NCI-H1436 (cell line): ENCODE measurements at places on chromosomes 16 and 17.

GRCh38 chr16:1743376-1744337 is 27.7 kb downstream of the NME3 start:
- DNase-seq = no peak

- DNase-seq = no peak
Measured at GRCh38 chr17:76696763-76697701, 13.7 kb downstream of the MXRA7 start.

- no peak for DNase-seq
Measured at GRCh38 chr17:8001976-8002720, at the start of gene GUCY2D. GUCY2D (plus strand) TSS chr17:8002615; CDS start chr17:8003048, 433 bp downstream.

DNA sequence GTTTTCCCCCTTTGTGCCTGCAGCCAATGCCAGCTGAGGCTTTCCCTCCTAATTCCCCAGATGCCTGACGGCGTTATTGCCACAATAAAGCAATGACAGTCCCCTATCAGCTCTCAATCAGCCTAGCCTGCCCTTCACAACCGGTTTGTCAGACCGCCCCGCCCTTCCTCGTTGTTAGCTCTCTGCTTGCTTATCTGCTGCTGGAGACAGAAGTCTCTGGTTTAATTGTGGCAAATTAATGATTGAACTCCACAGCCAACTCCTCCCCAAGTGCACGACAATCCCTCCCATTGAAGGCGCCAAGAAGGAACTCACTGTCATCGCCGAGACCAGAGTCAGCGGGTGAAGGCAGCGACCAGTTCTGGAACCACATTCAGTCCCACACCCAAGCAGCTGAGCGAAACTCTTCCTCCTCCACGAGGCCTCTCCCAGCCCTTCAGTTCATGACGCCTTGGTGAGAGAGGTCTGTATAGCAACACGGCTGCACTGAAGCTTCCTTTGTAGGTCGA is 474.4 kb downstream of the SLC39A11 start:
- DNase-seq = peak; percentile 53

- no peak for DNase-seq
Measured at GRCh38 chr17:60901242-60901641, 223.6 kb downstream of the BCAS3 start.

DNA sequence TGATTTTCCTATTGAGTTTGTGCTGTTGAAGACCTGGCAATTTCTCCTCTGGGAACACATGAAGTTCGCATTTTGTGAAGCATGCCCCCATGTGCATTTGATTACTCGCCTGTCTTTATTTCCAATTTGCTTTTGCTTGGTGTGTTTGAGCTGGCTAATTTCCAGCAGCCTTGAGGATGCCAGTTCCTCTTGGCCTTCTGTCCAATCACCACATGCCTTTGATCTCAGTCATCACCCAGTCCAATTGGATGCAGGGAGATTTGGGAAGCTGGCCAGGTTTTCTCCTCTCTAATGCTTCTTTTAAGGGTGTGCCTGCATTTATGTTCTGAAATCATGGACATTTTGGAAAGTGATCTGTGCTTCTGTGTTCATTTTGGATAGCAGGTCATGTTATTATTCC is 3.8 kb upstream of the TMEM100 start:
- no peak for DNase-seq

GRCh38 chr16:46709469-46710005 is 20.1 kb downstream of the ORC6 start:
- DNase-seq = no peak

GRCh38 chr16:26742040-26742439 is 324.7 kb upstream of the C16orf82 start:
- DNase-seq = no peak

- DNase-seq = no peak
Measured at GRCh38 chr16:1538804-1539520, 5.5 kb downstream of the TMEM204 start.

GRCh38 chr16:70788668-70789594 is 12.0 kb downstream of the VAC14 start:
- no peak for DNase-seq

DNA sequence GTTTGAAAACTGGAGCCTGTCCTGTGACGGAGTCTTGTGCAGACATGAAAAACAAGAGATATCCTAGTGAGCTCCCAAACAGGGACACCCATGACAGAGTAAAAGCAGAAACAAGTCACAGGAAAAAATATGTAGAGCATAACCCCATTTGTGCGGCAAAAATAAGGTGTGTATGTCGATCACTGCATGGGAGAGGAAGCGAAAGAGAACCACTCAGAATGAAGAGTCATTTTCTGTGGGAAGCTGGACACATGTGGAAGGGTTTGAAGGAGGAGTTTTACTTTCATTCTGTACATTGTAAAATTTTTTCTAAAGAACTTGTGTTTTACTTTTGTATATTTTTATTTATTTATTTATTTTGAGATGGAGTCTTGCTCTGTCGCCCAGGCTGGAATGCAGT is 72.1 kb downstream of the JPH3 start:
- DNase-seq = no peak

GRCh38 chr17:57253362-57254065 is 2.8 kb upstream of the MSI2 start:
- no peak for DNase-seq

DNA sequence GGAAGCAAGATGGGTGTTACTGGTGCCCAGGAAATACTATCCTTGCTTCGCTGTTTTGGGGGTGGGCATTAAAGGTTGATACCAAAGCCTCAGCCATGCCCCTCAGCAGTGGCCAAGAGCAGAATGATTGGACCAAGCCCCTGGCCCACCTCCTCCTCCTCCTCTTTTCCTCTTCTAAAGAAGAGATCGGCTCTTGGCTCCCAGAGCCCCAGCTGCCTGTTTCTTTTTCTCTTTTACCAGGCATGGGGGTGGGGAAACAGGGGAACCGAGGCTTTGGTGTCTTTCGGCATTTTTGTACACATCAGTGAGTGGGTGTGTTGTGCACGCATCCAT is 5.8 kb downstream of the THRA start:
- no peak for DNase-seq

DNA sequence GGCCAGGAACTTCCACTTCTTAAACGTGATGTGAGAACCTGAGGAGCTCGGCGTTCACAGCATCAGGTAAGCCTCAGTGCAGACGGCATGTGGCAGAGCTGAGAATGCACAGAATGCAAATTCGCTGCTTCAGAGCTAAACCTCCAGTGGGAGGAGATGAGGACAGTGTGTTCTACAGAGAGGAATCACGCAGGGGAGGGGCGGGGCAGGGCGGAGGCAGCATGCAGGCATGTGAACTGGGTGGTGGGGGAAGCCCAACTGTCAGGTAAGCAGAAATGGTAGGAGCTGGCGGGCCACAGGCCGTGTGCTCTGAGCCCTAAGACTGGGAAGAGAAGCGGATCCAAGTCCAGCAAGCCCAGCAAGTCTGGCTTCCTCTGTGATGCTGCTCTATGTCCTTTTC is 94.7 kb downstream of the ZNF778 start:
- no peak for DNase-seq

DNA sequence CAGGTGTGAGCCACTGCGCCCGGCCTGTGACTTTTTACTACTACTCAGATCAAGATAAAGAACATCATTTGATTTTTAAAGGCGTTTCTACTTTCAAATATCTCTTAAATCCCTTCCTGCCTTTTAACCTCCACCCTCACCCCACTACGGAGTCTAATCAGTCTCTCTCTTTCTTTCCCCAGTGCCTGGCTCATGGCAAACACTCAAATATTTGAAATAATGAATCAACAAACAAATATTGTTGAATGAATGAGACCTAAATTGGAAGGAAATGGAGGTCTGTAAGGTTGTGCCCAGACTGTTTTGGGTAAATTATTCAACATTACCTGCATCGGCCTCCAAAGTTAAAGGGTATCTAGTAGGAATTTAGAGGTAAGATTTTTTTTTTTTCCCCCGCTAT is 14.7 kb downstream of the COPZ2 start:
- no peak for DNase-seq

- DNase-seq = peak; percentile 68
Measured at GRCh38 chr16:14501331-14502255, 128.5 kb downstream of the PARN start.

DNA sequence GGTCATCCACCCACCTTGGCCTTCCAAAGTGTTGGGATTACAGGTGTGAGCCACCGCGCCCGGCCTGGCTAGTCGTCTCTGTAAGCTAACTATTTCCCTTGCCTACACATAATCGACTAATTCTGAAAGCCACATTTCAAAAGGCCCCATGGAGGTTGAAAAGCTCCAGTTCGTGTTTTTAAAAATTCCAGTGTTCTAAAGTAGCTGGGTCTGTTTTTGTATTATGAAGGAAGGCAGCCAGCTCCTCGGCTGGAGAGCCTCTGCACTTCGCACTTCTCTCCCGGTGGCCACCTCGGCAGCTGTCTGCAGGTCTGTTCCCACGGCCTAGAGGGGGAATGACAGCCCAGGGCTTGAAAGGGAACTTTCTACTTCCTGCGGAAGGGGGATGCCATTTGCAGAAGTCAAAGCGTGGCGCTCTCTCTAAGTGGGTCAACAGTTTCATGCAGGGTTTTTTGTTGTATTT is 16.9 kb downstream of the HASPIN start:
- no peak for DNase-seq

GRCh38 chr16:81815429-81815766 is 36.3 kb downstream of the PLCG2 start:
- no peak for DNase-seq

GRCh38 chr17:12180644-12181261 is 160.1 kb downstream of the MAP2K4 start:
- DNase-seq = peak; percentile 33

DNA sequence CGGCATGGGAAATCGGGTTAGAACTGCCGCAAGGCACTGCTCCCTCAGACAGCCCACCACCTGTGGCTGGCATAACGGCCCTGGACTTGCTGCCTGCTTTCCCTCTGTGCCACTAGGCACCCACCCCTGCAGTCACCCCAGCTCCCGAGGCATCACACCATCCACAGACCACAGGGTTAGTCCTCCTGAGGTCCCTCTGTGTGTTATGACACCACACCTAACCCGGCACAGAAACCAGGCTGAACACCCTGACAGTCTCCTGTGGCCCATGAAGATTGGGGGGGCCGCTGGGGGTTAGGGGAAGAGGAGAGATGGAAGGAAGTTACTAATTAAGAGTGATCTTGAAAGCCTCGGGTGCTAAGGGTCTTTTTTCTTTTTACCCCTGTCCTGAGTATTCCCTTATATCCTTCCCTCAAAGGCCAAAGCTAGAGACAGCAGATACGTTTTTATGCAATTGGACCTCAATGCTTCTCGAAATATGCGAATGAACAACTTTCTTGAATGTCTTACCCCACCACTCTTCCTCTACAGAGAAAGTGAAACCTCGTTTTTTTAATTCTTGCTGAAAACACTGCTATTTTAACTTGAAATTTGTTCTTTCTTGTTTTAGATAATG is 7.0 kb downstream of the CYTH1 start:
- no peak for DNase-seq

GRCh38 chr17:7846063-7846735 is 8.7 kb upstream of the TMEM88 start:
- no peak for DNase-seq

GRCh38 chr16:53732296-53732929 is 28.5 kb downstream of the FTO start:
- no peak for DNase-seq

- peak; percentile 83 for DNase-seq
Measured at GRCh38 chr16:71230122-71230845, at the start of gene HYDIN. HYDIN (minus strand) TSS chr16:71230722; CDS start chr16:71186895, 43,827 bp downstream.

- no peak for DNase-seq
Measured at GRCh38 chr17:80908776-80909175, 82.9 kb upstream of the CHMP6 start.

DNA sequence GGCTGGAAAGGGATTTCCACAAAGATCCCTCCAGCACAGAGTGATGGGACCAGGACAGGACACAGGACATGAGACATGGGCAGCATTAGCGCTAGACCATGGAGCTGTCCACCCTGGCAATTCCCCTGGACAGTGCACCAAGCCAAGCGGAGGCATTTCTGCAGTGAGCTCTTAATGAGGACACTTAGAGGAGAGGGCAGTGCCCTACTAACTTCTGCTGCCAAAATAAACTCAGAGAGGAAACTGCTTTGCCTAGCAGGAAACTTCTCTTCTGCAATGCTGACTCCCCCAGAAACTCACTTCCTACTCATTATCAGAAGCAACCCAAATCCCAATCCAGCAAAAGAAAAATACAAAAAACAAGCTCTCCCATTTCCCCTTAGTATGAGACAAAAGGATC is 119.2 kb downstream of the HS3ST2 start:
- DNase-seq = no peak

GRCh38 chr17:61481421-61481820 is 29.2 kb downstream of the TBX4 start:
- no peak for DNase-seq

GRCh38 chr16:83807327-83807709 is 460 bp upstream of the HSBP1 start:
- DNase-seq = no peak

GRCh38 chr17:2982854-2983253 is 80.6 kb downstream of the OR1D5 start:
- no peak for DNase-seq

DNA sequence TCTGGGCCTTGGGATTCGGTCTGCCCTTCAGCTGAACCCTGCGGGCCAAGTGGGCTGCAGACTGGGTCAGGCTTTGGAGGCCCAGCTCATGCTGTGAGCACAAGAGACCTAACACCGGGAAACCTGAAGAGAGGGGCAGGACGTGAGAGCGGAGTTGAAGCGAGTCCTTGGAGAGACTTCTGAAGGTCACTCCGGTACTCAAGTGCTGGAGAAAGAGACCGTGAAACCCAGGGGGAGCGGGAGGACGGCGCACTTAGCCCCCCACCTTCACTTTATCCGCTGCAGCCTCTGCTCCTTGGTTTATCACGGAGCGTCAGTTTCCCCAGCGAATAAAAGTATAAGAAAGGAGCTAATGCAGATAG is 361 bp downstream of the UQCRC2 start:
- DNase-seq = no peak

DNA sequence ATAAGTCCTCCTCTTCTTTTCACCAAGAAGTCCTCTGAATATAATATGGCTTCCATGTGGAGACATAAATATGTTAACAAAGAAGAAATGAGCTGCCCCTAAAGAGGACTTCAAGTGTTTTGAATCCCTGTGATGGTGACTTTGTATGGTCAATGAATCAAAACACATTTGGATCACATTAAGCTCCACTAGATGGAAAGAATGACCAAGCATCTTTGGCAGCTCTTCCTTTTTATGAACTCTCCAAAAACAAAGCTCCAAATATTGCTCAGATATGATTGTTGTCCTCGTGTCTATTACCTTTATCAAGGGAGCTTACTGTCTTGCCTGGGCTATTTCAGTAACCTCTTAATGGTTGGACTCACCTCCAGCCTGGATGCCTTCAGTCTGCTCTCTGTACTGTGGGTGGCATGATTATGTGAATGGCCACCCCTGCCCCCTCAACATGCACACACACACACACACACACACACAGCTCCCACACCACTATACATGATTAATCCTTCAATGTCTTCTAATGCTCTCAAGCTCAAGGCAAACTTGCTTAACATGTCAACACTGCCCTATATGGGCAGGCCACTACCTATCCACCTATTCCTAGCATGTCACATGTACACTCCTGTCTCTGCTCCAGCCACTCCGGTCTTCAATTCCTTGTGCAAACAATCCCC is 346.6 kb upstream of the SALL1 start:
- DNase-seq = no peak

- DNase-seq = no peak
Measured at GRCh38 chr16:5577463-5577862, 479.9 kb upstream of the EEF2KMT start.

- DNase-seq = no peak
Measured at GRCh38 chr17:9173386-9173983, 152.2 kb downstream of the NTN1 start.

- DNase-seq = no peak
Measured at GRCh38 chr17:76992891-76993290, 124.7 kb downstream of the MGAT5B start.
